Fibroblast of upper back skin (primary cell): ENCODE measurements at places on chromosomes 3 and 15.

DNA sequence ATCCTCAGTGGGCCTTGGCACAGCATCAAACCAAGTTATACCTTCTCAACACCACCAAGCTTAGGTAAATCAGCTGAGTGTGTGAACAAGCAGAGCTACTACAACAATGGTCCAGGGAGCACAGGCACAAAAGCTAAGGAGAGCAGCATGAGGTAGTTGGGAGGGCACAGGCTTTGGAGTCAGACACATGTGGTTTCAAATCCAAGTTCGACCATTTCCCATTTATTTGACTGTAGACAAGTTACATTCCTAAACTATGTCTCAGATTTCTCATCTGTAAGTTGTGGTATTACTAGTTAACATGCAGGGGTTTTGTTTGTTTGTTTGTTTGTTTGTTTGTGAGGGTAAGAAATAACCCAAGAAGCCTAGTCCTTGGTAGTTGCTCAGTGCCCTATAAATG, 46.9 kb downstream of the MLH1 start:
- no peak for DNase-seq

- DNase-seq: no peak
Measured at GRCh38 chr3:107512108-107512507, 10.7 kb upstream of the BBX start.

DNA sequence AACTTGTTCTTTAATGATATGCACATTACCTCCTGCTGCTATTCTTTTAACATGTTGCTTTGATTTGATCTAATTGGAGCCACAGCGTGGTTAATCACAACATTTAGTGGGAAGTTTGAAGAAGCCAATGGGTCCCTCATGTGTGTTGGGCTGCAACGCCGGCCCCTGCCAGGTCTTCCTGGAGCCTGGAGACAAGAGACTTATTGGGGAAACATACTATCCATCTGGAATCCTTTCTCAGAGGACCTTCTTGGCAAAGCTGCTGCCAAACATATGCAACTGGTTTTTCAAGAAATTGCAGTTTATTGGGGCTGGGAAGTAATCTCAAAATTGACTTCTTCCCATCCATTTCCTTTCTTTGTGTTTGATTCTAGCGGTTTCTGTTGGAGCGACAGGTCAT, 396.3 kb upstream of the PROK2 start:
- peak; percentile 31 for DNase-seq

DNA sequence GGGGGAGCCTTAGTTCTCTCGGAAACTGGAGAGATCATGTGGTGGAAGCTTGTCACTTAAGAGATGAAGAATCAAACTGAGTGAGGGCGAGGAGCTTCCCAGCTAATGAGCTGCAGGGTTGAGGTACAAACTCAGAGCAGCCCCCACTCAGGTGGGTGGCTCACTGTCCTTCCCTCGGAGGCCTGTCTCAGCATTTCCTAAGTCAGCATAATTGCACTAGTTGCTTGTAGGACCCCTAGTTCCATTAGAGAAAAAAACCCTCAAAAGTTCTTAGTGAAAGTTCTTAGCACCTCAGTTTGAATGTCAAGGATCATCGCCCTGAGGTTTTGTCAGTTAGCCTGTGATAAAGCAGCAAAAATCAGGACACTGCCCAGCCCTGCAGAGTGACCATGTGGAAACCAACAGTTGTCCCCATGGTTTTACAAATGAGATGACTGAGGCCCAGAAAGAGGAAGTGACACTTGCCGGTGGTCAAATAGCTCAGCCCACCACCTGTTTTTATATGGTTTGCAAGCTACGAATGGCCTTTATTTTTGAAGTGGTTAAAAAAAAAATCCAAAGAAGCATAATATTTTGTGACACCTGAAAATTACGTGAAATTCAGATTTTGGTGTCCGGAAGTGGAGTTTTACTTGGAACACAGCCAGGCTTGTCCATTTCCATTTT, 11.9 kb downstream of the SMAD6 start:
- no peak for DNase-seq

GRCh38 chr3:4741404-4742307, 237.6 kb upstream of the BHLHE40 start:
- peak; percentile 96 for DNase-seq

GRCh38 chr3:51967384-51968169, at the start of gene PCBP4:
Gene PCBP4, minus strand, starts transcription at chr3:51967454. Its CDS starts 6,214 bp downstream, at chr3:51961240.
- peak; percentile 55 for DNase-seq

DNA sequence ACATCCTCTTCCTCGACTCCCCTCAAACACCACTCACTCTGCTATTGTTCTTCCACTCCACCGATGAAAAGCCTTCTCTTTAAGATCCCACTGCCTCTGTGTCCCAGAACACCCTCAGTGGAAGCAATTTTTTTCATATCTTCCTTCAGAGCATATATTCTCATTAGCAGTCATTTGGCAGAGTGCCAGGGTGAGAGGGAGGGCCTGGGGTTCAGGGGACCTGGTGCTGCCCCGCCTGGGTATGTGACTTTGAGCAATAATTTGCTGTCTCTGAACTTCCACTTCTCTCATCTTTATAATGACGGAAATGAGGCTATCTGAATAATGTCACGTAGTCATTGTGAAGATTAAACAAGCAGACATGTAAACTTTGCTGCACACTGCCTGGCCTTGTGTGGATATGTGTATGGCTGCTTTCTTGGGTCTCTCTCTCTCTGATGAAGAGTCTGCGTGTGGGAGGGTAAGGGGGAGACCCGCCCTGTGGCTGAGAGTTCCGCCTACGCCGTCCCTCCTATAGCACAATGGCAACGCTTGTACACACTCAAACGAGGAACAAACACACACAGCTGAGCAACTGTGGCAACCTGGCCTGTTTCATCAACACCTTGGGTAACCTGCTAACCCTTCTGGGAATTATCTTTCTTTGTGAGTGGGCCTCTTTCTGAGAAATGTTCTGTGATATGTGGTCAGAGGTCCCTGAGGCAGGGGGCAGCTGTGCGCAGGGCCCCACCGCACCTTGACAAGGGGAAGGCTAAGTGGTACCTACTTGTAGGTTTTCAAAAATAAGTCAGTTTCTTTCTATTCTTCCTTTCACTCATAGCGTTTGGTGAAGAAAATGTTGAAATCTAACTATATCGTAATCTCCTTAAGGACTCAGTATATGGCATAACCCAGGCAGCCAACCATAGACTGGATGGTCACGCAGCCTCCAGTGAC, 369.8 kb downstream of the SV2B start:
- no peak for DNase-seq

DNA sequence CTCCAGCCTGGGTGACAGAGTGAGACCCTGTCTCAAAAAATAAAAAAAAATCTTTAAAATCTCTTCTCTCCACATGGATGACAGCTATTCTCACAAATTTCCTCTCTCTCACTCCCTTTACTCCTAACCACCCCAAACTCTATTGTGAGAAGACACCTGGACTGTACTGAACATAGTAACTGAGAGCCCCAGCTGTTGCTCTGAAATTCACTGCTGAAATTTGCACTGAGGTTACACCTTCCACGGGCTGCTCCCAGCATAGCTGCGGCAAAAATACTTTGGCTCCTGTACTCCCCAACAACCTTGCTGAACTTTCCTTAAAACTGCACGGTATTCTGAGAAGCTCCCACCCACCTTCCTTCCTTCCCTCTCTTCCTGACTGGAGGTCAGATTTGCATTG, 4.4 kb upstream of the PCCB start:
- no peak for DNase-seq

GRCh38 chr3:194300936-194301335, 50.2 kb downstream of the CPN2 start:
- DNase-seq: no peak

- DNase-seq: no peak
Measured at GRCh38 chr3:194354315-194354714, 3.2 kb upstream of the CPN2 start.

DNA sequence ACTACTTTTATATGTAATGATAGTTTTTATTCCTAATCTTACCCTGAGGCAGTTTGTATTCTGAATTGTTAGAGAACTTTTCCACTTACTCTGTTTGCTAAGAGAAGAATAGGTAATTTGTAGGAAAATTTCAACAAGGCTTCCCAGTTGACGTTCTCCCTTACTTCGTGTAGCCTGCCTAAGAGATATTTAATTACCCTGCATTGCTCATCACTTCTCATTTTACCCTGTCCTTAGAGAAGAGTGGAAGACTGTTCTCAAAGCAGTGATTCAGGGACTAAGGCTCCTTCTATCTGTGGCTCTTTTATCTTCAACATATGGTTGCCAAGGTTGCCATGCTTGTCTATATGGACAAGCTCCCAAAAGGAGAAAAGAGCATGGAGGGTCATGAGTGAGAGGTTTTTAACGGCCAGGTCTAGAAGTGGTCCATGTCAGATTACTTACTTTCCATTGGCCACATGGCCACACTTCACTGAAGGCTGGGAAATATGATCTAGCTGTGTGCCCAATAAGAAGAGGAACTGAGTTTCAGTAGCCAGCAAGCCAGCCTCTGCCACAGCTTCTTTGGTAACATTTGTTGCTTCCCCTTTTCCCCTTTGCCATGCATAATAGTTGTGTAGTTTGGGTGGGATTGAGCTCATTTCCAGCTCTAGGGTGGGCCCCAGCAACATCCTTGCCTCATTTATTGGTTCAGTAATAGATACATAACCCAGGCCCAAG, 22.1 kb downstream of the PDE8A start:
- DNase-seq: no peak

- DNase-seq: peak; percentile 27
Measured at GRCh38 chr3:70049761-70050160, 50.2 kb downstream of the SAMMSON start.

DNA sequence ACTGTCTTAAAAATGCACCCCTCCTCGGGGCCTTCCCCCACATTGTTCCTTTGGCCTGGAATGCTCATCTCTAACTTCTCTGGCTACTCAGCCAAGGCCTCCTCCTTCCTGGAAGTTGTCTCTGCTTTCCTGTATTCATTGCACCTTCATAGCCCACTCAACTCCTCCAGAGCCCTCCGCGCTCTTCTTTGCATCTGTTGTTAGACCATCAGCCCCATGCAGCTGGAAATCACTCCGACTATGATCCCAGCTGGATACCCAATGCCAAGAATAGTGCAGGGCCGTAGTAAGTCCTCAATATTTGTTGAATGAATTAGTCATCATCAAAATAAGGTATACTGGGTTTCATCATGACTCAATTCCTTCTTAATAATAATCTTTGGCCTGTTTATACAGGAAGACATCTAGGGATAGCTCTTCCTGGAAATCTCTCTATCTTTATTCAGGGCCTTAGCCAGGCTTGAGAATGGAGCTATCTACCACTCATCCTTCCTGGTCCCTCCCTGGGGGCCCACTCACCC, 112.7 kb downstream of the SYNPR start:
- peak; percentile 49 for DNase-seq

GRCh38 chr3:127053979-127054378, 71.1 kb downstream of the PLXNA1 start:
- DNase-seq: no peak

GRCh38 chr3:8489278-8489792, 12.3 kb upstream of the LMCD1 start:
- no peak for DNase-seq

- no peak for DNase-seq
Measured at GRCh38 chr3:178673529-178673928, 137.3 kb downstream of the KCNMB2 start.
